GM23338 (cell line): ENCODE measurements at places on chromosomes 7 and 10.
A peak's percentile ranks its signal among the peaks of the same experiment; 100 is the strongest.

DNA sequence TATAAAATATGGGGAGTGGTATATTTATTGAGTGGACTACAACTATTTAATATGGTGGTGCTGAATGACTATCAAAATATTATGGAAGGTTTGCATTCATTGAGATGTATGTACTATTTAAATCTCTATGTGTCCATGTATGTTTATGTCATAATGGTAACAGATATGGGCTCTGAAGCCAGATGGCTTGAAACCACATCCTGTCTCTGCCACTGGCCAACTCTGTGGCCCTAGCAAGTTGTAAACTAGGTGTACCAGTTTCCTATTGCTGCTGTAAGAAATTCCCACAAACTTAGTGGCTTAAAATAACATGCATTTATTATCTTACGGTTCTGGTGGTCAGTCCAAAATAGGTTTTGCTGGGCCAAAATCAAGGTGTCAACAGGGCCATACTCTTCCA, 198.1 kb upstream of the NFE2L3 start:
- no peak for DNase-seq

GRCh38 chr10:50517626-50518025, 106.1 kb downstream of the SGMS1 start:
- no peak for DNase-seq

DNA sequence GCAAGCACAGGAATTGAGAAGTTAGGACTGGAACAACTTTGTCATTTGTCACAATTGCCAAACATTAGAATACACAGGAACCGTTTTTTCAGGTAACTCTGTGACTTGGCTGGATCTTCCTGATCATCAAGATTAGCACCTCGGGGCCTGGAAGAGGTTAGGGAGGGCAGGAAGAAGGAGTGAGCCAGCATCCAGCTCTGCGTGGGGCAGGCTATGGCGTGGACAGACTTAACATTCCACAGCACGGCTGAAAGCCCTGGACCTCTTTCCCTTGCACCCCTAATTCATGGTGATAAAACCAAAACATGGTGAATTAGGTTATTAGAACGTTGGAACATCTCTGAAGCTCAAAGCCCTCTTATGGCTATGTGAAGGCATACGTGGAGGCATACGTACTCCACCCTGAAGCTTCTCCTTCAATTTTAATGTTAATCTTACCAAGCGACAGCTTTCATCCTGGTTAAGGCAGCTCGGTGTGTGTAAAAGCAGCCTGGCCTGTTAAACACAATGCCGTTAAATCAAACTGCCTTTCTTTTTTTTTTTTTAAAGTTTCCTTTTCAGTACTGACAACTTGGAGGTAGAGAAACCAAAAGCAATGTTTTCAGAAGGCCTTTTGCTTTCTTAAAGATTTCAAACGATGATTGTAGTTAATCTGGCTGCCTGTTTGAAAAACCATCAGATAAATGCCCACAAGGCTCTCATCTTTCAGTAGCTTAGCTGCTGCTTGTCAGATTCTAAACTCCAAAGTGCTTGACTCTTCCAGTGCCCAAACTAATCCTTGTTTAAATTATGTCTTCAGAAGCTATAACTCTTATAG, 4.5 kb downstream of the GRK5 start:
- no peak for DNase-seq

- no peak for DNase-seq
Observed at GRCh38 chr10:96263176-96263575, 8.2 kb downstream of the BLNK start.

DNA sequence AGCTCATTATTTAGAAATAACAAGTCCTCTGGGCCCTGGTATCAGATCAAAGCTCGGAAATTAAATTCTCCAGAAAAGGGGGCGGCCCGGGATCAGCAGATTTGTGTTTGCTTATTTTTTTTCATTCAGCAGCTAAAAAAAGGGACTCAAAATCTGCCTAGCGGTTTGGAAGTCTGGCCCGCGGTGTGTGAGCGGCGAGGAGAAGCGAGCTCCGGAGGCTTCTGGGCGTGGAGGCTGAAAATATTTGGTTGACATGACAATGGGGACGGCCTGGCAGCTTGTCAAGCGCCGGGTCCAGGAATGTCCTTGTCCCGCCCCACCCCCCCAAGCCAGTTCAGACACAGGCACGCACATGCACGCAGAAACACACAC, 43.4 kb downstream of the FOXL3 start:
- no peak for DNase-seq

DNA sequence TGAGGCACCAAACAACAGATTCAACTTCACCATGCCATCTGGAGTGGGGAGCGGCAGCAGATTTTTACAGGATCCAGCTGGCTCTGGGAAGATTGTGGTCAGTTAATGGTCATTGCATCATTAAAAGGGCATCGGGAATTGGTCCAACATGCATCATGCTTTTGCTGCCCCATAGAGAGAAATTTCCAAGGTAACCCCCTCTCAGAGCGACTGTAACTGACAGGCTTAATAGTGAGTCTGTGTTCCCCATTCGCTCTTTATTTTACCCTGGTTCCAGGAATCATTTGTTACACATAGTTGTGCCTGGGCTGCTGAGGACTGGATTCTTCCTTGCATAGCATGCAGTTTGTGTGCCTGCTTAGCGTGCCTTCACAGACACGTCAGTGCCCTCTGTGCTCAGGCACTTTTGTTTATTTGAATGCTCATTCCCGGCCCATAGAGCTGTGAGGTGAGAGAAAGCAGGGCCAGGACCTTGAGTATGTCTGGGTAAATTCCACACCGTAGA, 49.9 kb downstream of the CDHR3 start:
- no peak for DNase-seq

DNA sequence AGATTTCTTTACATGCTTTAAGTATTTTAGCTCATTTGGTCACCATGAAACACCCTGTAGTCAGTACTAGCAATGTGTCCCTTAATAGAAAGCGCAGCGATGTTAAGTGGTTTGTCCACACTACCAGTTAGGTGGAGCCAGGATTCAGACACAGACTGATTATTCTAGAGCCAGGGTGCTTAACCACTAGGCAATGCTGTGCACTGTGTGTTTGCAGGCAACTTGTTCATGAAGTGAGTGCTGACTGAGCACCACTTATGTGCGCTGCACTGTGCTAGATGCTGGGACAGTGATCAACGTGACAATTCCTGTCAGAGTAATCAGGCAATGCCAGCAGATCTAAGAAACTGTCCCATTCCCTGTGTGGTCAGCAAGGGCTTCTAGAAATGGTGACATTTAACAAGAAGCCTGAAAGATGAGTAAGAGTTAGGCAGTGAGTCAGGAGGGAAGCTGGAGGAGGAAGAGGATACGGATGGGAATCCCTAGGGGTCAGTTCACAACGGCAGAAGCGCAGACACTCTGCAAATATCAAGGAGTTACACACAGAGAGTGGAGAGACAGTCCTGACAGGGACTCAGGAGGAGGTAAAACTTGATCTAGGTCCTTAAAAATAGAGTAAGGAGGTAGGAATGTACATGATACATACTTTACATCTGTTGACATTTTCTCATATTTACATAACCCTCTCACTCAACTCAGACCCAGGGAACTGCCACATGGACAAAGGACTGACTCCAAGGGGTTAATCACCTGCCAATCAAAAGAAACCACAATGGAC, 69.7 kb upstream of the EGR2 start:
- no peak for DNase-seq

DNA sequence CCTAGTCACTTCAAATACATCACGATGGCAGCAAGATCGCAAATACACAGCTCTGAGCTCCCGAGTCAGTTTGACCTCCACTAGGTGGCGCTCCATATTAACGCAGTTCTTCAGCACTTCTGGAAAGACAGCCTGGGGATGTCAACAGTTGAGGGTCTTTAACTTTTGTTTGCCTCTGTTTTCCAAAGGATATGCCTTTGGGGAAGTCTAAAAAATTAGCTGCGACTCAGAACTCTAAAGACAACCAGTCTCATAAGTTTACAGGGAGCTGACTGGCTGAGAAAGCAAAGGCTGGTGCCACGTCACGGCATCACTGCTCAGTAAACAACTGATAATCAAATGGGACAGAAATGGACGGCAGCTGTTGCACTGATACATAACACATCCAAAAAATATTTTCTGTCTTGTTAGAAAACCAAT, 458.8 kb downstream of the SORCS1 start:
- DNase-seq: peak; percentile 89

GRCh38 chr7:31253532-31253931, 87.0 kb downstream of the NEUROD6 start:
- peak; percentile 53 for DNase-seq

DNA sequence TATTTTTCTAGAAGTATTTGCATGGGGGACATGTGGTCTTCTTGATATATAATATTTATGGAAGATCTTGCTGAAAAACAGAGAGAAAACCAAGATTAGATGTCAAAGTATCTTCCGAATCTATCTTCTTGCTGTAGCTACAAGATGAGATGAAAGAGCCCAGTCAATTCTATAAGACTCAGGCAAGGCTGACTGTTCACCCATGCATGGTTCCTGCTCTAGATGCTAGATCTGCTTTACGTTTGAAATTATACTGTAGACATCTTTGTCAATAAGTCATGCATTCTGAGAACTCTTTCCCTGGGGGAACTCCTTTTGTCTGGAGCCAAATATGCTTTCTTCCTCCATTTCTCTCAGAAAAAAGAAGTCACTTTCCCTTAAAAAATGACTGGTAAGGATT, 1292.0 kb downstream of the XPNPEP1 start:
- DNase-seq: no peak

- DNase-seq: peak; percentile 82
Observed at GRCh38 chr7:127504715-127505114, 80.7 kb downstream of the GCC1 start.

GRCh38 chr7:146791344-146792285, 675.0 kb downstream of the CNTNAP2 start:
- DNase-seq: peak; percentile 80

DNA sequence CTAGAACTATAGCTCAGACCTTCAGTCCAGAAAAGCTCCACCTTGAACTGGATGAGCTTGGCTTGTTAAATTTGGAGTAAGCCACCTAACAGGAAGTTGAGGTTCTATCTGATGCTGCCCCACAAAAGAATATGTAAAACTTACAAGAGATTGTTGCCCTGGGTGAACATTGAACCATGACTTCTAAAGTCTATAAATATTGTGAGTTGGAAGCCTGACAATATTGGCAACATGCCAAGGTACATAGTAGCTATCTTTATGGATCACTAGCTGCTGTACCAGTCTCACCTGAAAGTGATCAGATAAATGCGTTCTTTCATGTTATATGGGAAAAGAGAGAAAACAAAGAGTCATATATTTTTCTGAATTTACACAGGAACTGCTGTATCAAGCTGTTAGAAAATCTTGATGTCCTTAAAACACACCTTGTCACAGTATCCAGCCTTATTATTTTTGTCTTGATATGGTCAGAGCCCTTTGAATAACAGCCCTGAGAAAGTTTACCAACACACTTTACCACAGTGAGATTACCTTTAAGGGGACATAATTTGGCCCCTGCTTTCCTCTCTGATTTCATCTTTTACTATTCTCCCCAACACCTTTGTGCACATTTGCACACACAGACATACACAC, 92.0 kb downstream of the LSMEM1 start:
- DNase-seq: no peak

DNA sequence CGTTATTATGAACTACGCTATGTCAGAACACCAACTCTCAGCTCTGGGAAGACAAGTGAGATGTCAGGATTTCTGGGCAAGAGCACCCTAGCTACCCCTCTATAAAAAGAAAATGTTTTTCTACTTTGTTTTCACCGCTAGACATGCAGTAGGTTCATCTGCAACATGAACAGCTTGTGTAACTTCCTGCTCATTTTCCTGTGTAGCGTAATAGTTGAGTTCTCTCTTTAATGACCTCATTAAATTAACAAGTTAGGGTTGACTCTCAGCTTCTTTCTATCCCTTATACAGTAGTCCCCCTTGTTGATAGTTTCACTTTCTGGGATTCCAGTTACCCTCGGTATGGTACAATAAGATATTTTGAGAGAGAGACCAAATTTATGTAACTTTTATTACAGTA, 329.4 kb upstream of the ZNF32 start:
- no peak for DNase-seq

- DNase-seq: no peak
Observed at GRCh38 chr10:132886211-132887099, 55.9 kb downstream of the CFAP46 start.

DNA sequence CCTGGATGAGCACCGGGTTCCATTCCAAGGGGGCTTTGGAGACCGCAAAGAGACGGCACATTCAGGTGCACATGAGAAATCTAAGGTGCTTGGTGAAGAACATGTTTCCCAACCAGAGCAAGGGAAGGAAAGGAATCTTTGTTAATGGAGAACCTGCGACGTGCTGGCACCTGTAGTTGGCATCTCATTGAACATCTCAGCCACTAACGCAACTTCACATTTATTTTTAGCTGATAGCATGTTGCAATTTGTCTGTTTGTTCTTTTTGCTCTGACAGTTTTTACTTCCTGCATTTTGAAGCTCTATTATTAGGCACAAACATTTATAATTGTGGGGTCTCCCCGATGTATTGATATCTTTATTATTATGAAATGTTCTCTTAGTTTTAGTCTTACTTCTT, 316.7 kb downstream of the TCERG1L start:
- no peak for DNase-seq

DNA sequence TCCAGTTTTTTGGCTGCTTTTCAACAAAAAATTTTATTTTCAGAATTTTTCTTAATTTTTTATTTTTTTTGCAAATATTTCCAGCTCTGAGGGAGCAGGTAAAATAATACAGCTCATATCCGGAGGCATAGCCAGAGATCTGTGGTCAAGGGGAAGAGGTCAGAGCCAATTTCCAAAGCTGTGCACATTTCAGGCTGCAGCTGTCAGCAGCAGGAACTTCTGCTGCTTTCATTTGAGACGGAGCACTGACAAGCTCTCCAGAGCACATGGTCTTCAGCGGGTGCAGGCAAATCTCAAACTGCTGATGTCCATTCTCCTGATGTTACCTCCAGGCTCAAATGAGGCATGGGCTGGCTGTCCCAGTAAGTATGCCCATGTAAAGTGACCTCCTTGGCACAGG, 31.1 kb downstream of the SLC26A4 start:
- no peak for DNase-seq

DNA sequence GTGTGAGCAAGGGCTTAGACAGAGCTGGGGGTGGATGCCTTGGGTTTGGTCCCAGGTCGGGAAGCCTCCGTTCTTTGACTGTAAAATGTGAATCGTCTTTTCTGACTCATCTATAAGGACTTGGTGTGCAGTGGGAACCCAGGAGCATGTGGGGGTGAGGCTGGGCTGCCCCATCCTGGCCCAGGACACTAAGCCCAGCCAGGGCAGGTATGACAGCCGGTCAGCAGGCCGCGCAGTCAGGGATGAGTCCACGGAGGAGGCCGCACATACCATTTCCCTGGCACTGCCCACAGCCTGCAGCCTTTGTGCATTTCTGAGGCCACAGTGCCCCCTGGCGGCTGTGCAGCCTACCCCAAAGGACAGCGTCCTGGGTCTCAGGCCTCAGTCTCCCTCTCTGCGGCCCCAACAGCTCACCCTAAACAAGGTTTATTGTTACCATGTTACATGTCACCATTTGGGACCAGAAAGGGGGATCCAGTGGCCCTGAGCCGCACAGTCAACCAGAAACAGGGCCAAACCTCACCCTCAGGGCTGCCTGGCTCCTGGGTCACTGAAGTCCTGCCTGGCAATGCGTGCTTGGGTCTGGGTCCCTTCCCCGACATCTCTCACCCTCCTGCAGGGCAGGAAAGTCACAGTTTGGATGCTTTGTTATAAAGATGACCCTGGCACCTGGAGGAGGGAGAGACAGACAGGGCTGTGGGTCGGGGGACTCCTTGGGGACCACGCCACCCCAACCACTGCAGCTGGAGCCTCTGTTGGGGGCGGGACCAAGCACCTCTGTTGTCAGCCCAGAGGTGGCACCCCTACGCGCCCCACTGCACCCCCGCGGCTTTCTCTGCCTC, 14.4 kb upstream of the SH2B2 start:
- DNase-seq: peak; percentile 87

- DNase-seq: peak; percentile 8
Observed at GRCh38 chr10:30459283-30459682, 25.3 kb downstream of the MAP3K8 start.

- DNase-seq: no peak
Observed at GRCh38 chr10:80530251-80530650, 7.5 kb upstream of the SH2D4B start.
